ENCODE measurements at places on chromosomes 1 and 21.

DNA sequence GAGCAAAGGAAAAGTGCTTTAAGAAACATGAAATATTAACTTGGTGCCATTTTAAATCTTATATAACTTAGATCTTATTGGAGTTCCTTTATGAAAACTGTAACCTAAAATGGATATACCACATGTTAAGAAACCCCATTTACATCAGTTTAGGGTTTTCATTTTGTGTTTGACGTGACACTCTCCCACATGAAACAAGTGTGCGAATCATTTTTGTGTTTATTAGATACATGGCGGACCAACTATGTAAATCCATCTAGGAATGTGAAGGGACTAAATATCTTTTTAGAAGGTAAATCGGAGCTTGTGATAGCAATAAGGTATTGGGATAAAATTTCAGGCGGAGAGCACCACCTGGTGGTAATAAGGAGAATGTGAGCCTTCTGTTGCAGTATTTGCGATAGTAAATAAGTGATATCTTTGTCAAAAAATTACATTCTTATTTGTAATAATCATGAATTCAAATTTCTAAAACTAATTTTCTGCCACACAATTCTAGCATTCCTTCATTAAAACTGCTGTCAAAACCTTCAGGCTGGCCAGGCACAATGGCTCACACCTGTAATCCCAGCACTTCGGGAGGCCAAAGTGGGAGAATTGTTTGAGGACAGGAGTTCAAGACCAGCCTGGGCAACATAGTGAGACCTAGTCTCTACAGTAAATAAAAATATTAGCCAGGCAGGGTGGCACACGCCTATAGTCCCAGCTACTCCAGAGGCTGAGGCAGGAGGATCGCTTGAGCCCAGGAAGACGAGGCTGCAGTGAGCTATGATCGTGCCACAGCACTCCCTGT, 31.3 kb downstream of the SMAP2 start:
- DNase-seq, result no peak

DNA sequence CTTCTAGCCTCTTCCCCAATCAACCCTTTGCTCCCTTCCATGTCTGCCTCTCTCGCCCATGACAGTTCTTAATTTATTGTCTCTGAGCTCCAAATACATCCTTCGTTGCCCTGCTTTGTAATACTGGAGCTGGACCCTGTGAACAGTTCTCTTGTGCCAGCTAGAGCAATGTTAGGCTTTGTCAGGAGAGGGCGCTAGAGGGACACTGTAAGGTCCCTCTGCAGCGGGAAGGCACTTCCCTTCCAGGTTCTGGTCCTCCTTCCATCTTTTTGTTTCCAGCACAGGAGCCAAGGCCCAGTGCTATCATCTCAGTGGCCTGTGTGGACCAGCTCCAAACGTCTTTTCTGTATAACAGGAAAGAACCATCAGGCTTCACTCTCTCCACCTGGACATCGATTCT, 95.9 kb downstream of the PTPRU start:
- no peak for DNase-seq

- peak; percentile 40 for DNase-seq
Measured at GRCh38 chr21:43269440-43269839, 100.6 kb downstream of the CRYAA start.

GRCh38 chr1:94792473-94793295, 27.5 kb upstream of the SLC44A3 start:
- DNase-seq, result no peak
